ENCODE measurements at places on chromosomes 7 and 10.
A peak's percentile ranks its signal among the peaks of the same experiment; 100 is the strongest.

DNA sequence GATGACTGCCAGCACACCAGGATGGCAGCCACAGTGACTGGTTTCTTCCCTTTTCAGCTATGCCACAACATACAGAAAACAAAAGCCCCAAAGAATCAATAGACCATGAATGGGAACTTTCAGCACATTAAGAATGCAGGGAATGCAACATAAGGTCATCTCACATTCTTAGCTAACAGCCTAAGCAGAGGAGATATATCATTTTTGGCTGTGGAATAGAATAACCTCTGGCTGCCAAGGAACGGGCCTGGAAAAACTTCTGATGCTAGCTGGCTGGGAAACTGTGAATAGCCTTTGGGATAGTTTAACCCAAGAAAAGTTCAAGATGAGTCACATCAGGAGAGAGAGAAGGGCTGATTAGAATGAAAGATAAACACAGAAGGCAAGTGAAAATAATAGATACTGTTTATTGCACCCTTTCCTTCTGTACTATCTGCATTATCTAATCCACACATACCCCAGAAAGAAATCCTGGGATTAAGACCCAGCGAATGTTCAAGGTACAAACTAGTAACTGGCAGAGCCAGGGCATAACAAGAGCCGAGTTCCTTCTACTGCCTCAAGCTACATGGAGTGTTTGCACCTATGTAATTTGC lies 169.2 kb downstream of the SEMA3A start:
- DNase-seq, result peak; percentile 29

DNA sequence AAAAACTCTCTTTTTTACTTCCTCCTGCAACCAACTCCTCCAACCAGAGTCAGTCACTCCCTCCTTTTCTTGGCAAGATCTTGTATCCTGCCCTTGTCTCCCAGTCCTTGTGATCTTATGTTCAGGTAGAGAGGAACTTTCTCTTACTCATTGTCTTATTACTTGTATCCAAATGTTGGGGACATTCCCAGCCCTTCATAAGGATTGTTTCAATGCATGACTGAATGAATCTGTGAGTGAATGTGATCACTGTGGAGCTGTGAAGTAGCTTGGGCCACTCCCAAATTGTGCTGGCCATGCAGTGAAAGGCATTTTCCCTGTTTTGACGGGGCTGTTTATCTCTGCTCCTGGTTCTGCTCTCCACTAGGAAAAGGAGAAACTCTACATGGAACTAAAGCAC lies 93.7 kb downstream of the CFAP58 start:
- no peak for DNase-seq

DNA sequence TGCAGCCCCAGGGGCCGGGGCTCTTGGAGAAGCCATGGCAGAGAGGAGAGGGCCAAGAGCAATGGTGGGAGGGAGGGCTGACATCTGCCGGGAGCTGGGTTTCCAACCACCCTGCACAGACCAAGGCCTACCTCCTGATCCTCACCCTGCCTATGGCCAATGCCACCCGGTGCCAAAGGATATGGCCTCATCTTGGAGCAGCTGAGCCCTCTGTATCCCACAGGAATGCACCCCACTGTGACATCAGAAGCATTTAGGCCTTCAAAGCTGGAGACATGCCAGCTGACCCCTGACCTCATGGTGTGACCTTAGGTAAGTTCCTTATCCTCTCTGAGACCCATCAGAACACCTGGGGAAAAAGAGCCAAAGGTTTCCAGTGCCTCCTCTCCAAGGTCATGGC lies 113.6 kb upstream of the ZMIZ1 start:
- DNase-seq, result no peak

- no peak for DNase-seq
These were observed 19.5 kb upstream of the C10orf95 start for GRCh38 chr10:102470579-102471546.

DNA sequence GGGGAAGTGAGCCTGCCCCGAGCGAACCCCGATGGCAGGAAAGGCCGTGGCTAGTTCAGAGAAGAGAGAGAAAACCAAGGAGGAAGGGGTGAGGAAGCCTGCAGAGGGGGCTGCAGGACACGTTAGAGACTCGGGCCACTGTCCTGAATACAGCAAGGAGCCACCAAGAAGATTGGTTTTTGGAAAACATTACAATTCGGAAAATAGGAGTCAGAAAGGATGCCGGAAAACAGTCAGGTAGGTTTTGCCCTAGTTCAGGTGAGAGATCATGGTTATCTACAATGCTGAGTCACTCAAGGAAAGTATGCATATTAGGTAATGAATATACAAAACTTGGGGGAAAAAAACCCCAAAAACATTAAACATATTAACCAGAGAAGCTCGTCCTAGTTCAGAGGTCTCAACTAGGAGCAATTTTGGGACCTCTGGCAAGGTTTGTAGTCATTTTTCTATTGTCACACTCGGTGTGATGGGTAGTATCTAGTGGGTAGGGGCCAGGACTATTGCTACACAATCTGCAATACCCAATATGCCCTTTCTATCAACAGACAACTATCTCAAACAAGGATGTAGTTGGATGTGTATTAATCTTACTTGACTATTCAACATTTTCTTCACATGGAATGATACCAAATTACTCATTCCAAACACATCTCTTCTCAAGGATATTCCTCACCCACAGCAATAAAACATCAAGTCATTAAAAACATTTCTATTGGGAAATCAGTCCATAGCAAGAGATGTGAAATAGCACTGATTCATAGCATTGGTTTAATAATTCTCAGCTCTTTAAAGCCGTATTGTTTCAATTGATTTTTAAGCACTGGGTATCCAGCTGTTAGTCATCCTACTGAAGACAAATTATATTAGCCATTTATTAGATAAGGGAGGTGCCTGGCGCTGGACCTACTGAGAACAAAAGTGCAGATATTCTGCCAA lies 74.4 kb upstream of the RSU1 start:
- DNase-seq, result no peak

DNA sequence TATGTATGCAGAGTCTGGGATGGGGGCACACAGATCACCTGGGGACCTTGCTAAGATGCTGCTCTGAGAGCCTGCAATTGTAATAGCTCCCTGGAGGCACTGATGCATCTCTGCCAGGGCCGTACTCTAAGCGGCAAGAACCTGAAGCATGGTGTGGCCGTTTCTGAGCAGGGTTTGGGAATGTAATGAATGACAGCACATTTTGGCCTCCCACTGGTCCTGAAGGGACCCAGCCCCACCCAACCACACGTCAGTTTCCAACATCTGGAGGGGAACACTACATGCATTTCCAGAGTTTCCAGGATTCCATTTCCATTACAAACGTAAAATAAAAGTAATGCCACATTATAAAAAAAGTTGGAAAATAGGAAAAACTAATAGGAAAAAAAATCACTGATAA lies 14.0 kb downstream of the ZCCHC24 start:
- no peak for DNase-seq

DNA sequence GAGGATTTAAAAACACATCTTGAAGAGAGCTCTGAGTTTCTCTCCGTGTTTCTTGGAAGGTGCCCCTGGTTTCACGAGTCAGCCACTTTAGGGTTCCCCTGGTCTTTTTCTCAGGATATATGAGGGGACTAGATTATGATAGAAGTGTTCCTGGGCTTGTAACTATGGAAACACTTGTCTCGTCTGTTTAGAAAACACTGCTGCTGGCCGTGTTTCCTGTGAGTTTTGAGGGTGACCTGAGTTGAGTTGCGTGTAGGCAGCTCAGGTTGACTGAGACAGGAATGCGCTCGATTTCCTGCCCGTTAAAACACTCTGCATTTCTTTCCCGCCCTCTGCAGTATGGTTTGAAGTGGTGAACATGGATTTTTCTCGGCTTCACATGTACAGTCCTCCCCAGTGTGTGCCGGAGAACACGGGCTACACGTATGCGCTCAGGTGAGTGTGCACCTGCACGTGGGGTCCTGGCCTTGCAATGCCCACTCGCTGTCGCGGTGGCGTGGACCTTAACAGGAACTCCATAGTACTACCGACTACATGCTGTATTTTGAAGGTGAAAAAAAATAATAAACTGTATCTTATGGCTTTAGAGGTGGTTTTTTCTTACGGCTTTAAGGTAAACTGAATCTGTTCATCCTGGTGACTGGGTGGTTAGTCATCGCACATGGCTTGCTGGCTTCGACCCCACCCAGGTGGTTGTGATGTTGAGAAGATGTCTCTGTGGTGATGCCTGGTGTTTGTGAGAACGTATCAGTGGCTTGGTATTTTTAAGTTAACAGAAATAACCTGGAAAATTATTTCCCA lies at the start of gene SUN1:
Gene SUN1 (plus strand): TSS at position 310 of the 801 bp plus-strand sequence. CDS start 49 bp downstream, at position 359.
- DNase-seq, result no peak

DNA sequence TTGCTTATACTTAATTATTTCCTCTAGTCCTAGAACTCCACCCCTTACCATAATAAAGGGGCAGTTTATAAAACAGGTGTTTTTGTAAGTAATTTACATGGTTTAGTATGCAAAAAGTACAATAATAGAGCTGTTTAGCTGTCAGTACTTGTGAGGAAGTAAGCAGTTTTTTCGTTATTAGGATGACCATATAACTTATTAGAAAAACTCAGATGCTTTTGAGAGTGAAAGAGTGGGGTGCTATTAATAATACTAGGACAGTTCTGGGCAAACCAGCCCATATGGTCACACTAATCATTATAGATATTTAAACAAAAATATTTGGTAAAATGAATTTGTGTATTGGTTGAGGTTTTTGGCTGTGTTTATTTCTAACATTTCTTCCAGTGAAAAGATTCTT lies 201.9 kb upstream of the KAT6B start:
- DNase-seq, result no peak

Measured in left renal cortex interstitium (tissue), 4 donors.